Stimulated activated CD8-positive, alpha-beta memory T cell treated with anti-CD3 and anti-CD28 coated beads, Interleukin-2, amount 100 ng/mL, for 1 hour (primary cell): ENCODE measurements at places on chromosomes 3 and 15.

DNA sequence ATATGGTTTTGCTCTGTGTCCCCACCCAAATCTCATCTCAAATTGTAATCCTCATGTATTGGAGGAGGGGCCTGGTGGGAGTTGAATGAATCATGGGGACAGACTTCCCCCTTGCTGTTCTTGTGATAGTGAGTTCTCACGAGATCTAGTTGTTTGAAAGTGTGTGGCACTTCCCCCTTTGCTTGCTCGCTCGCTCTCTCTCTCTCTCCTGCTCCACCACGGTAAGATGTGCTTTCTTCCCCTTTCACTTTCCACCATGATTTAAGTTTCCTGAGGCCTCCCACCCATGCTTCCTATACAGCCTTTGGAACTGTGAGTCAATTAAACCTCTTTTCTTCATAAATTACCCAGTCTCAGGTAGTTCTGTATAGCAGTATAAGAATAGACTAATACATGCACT is 60.7 kb downstream of the GSK3B start:
- no peak for DNase-seq

- no peak for DNase-seq
Observed at GRCh38 chr15:44397869-44398268, 29.6 kb upstream of the CTDSPL2 start.

DNA sequence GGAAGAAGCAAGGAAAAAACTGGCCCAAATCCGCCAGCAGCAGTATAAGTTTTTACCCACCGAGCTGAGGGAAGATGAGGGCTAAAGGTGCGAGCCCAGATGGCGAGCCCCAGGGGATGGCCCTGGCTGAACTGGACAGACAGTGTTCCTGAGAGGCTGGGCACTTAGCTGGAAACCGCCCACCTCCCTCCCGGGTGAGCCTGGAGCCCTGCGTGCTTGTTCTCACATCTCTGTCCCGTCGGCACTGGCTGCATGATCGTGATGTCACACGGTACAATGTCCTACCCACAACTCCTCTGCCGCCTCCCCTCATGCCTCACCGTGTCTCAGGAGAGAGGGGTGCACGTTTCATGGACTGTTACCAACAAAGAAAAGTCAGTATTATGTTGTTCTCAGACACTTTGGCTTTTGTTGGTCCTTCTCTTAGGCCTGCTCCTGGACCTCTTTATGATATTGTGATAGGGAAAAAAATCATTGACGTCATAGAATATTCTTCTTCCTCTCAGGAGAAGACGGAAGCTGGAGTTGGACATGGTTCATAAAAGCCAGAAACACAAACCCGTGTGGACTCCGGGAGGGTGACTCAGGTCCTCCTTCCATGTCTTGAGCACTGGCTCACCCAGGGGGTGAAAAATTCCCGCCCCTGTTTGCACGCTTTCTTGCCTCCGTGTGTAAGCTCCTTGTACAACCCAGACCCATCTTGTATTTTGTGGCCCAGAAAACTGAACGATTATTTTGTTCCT is 201.8 kb upstream of the TPM1 start:
- DNase-seq = no peak

DNA sequence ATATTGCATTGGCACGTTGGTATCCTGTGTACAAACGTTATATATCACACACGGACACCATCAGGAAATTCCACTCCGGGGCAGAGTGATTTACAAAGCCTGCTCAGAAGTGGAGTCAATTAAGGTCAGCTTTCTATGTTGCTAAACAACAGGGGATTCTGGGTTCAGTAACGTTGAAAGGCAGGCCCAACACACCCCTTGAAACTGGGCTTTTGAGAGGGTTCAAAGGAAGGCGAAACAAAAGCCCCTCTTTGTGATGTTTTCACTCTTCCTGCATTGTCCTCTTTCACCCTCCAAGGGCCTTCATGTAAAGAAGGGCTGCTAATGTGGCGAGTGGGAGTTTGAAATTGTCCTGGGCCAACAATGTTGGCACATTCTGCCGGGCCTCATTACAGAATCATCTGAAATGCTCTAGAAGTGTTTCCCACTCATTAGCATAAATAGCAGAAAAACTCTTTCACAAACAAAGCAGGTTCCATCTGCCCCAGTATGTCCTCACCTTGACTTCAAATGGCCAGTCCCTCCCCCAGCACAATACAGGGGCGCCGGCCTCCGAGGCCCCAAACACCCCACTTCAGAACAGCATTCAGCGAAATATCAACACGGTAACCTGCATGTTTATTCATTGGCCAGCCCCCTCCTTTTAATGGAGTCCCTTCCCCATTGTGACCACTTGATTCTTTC is 76.4 kb downstream of the HES1 start:
- DNase-seq = no peak

DNA sequence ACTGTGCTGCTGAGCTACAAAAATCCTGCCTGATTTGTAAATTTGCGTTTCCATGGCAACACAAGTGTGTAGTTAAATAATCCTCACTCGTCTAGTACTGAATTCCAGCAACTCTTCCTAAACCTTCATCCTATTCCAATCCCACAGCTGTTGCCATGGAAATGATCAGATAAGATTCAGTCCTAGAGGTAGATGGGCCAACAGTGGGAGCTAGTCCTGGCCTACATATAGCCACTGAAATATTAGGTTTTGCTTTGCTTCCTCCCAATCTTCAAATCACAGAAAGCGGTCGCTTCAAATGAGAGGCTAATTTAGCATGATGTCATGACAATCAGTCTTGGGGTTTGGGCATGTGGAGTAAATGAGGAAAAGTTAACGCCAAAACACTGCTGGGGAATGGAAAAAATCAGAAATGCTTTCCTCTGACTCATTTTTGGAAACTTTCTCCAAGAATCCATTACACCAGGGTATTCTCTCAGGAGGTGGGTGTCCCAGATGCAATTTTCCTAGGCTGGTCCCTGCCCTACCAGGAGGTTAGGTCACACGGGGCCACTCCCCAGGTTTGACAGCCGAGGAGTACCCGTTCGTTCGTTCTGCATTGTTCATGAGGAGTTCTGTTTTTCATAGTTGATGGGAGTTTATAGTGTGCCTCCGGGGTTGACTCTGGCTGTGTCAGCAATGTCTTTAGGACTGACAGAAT is 159.2 kb upstream of the SLCO3A1 start:
- DNase-seq = no peak

- DNase-seq = no peak
Observed at GRCh38 chr3:51397392-51397791, 6.3 kb downstream of the RBM15B start.

- DNase-seq = no peak
Observed at GRCh38 chr3:14803981-14804834, 14.6 kb upstream of the FGD5 start.

DNA sequence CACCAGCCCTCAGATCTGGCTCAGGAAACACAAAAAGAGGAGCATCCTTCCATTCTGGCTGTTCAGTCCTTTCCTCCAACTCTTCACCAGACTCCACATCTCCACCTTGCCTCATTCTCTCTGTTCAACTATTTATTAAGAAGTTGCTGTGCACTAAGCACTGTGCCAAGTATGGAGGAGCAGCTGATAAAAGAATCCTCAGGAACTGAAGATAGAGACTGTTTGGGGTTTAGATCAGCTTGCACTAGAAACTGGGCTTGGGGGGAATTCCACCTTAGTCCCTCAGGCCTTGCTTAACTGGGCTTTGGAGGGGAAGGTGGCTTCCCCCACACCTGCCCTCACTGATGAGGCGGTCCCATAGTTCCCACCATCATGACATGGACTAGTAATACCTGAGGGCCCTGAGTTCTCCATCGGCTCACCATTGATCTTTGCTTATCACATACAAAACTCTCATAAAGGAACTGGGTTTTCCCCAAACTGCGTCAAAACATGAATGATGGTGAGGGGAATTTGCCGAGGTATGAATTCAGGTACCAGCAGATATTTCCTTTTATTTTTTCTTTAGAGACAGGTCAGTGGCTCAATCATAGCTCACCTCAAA is 1.7 kb upstream of the CCR8 start:
- DNase-seq = no peak

DNA sequence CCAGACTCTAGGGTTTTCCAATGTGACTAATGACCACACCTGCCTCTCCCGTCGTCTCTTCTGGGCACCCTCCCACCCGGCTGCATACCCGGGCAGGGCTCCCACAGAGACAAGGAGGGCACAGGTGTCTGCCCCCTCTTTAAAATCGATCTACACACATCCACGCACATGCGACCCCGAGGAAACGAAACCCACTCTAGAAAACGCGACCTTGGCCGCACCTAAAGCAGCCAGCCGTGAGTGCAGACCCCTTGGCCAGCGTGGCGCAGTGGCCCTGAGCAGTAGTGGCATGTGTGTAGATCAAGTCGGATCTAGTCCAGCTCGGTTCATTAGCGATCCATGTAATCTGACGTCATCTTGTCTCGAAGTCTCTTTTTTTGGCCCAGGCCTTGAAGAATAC is 151.8 kb downstream of the NSMCE3 start:
- no peak for DNase-seq

- no peak for DNase-seq
Observed at GRCh38 chr3:29922992-29923746, 642.3 kb downstream of the RBMS3 start.

- DNase-seq = no peak
Observed at GRCh38 chr3:190532731-190533203, 18.9 kb downstream of the IL1RAP start.

- DNase-seq = no peak
Observed at GRCh38 chr3:100316641-100317069, 17.9 kb upstream of the NIT2 start.

DNA sequence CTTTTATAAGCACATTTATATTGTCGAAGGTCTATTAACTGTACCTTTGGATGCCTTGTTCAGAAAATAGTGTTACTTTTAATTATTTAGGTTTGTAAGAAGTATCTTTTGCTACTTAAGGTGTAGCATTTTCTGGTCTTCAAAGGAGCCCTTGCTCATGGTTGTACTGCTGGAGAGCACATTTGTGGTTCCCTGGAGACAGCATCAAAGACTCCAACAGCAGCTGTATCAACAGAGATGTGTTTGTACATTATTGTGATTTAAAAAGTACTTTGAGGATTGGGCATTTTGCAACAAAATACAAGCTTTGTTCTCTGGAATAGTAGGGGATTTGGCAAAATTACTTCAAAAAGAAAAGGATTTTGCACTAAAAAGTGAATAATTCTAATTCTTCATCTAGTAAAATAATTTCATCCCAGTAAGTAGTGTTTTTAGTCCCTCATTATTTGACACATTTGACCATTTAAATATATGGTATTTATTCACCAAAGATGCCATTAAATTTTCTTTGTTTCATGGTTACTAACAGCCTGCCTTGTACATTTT is 16.5 kb downstream of the TBC1D23 start:
- DNase-seq = no peak

DNA sequence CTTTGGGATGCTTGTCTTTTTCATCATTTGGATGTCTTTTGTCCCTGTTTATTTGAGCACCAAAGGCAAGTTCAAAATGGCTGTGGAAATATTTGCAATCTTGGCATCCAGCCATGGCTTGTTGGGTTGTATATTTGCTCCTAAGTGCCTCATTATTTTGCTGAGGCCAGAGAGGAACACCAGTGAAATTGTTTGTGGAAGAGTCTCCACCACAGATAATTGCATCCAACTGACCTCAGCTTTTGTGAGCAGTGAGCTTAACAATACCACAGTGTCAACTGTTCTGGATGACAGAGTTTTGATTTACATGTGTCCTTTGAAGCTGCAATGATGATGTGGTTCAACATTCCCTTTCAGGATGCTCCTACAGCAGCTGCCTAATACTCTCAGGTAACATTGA is 83.0 kb upstream of the KCNAB1 start:
- DNase-seq = no peak

GRCh38 chr3:128723477-128723876 is 2.5 kb upstream of the RAB7A start:
- DNase-seq = no peak

DNA sequence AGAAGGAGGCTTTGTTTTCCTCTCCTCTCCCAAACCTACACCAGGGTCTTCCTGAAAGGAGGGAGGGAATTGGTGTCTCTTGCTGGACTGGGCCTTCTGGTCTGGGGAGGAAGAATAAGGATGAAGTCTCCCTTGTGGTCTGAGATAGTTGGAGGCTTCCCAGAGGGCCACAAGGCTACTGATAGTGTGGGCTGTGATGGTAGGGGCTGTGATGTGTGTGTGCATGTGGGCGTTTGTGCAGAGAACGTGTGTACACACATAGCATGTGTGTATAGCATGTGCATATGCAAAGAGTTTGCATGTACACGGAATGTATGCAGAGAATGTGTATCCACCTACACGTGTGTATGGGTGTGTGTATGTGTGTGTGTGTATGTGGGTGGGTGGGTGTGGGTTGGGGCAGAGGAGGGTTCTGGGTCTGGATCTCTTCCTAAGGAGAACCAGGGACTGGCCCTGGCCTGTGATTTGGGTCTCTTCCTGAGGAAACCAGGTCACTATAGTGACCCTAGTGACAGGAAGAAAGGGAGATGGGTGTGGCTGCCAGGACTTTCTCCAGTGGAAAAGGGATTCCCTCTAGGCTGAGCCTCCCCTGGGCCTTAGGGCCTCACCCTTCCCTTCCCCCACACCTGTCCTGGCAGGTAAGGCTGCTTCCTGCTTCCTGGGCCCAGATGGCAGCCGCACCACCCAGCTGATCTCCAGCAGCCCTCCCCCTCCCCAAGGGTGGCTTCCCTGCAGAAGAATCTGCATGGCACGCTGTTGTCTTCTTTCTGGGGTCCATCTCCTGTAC is 1.7 kb downstream of the FLNB start:
- no peak for DNase-seq

DNA sequence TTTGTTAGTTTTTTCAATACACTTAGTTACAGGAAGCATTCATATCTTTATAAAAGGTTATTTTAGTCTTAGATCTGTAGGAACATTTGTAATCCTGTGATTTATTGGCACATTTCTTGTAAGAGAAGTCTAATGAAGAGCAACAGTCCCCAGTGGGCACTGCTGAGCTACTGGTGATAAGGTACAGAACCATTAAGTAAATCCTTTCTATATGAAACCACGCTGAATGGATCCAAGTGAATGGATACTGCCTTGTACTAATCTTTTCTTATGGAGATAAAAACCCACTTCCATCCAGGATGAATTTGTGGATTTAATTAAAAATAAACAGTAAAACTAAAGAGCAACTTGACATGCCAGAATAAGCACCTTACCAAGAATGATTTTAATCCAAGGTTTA is 64.0 kb downstream of the SHQ1 start:
- no peak for DNase-seq

DNA sequence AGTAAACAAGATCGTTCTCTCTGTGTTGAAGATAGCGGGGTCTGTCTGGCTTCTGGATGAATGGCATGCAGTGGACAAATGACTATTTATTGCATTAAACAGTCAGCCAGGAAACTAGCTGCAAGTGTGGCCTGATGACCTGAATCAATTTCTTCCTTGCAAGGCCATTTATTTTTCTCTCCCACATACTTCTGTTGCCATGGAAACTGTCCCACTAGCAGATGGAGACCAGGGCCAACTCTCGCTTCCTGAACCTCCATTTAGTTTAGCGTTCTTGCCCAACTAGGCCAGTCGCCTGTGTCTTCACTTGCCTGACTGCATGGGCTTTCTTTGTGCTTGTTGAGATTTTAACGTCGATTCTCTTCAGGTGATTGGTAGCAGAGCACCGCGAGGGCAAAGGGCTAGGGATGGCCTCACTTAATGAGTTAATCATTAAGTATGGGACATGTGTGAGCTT is 27.6 kb downstream of the LMCD1 start:
- DNase-seq = no peak
